Fibroblast of skin of left quadriceps (primary cell): ENCODE measurements at places on chromosomes 13 and 19.

DNA sequence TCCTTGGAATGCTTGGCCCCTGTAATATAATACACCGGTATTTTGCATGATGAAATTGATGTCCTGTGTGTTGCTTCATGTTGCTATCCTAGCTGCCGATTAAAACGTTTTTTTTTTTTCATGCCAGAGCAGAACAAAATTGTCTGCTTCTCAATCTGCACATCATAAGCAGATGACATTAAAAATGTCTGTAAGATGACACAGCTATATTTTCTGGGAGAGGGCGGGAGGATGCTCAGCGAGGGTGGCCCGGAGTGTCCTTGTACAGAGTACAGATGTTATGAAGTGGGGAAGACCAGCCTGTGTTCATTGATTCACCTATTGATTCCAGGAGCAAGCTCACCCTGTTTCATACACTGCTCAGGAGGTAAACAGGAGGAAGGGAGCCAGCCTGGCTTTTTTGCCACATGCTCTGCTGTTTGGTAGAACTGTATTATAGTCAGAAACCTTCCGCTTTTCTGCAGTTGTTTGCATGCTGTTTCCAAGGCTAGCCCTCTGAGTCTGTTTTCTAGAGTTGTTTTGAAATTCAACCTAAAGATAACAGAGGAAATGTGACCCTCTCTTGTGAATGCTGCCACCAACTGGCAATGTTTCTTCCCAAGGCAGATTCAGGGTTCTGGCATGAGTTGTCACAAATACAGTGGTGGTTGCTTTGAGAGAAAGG lies 4.7 kb upstream of the IRS2 start:
- DNase-seq, result no peak

GRCh38 chr13:70967564-70967963 lies 859.3 kb upstream of the KLHL1 start:
- DNase-seq, result no peak

DNA sequence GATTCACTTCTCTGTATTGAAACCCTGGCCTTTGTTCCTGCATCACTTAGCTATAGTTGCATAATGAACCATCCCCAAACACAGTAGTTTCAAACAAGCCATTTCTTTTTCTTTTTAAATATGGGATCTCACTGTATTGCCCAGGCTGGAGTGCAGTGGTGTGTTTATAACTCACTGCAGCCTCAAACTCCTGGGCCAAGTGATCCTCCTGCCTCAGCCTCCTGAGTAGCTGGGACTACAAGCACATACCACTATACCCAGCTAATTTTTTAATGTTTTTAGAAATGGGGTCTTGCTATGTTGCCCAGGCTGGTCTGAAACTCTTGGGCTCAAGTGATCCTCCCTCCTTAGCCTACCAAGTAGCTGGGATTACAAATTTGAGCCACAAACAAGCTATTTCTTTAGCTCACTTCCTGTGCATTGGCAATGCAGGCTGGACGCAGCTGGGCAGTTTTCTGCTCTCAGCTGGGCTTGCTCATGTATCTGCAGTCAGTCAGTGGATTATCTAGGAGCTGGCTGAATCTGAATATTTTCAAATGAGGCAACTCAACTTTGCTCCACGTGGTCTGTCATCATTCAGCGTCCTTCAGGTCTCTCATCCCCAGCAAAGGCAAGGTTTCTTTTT lies 49.5 kb upstream of the SIN3B start:
- no peak for DNase-seq

- no peak for DNase-seq
Measured at GRCh38 chr19:45674946-45675345, 6.9 kb downstream of the GIPR start.

GRCh38 chr13:51006067-51006845 lies 96.7 kb downstream of the RNASEH2B start:
- no peak for DNase-seq

DNA sequence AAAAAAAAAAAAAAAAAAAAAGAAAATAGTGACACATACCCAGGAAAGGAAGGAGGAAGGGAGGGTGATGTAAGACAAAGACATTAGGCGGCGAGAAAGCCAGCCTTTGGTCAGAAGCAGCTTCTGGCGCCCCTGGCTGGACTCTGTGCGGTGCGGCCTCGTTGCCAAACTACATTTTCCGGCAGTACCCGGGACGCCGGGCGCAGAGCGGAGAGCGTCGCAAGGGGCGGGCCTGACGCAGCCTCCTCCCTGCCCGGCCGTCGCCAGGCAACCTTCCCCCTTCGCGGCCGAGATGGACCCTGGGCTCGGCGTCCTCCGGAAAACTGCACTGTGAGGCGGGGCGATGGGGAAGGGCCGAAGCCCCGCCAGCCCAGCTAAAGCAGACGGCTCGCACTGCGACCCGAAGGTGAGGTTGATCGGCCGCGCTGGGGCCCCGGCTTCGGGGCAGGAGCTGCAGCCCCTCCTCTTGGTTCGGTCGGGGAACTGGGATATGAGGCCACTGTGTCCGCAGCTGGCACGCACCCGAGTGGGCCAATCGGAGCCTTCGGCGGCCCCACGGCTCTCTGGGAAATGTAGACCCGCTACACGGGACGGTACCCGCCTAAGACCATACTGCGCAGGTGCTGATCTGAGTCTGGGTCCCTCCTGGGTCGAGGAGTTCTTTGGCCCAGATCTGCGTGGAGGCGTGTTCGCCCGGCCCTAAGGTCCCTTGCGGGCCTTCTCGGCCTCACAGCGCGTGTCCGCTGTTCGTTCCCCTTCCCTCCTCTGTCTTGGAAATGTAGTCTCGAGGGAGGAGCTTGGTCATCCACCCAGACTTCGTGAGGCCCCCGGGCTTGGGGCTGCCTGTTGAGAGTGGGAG lies 2.3 kb upstream of the MZF1 start:
- peak; percentile 76 for DNase-seq

GRCh38 chr13:108121406-108121805 lies 93.9 kb downstream of the LIG4 start:
- DNase-seq, result no peak

- DNase-seq, result no peak
Measured at GRCh38 chr13:63910511-63910910, 2494.9 kb upstream of the PCDH20 start.

DNA sequence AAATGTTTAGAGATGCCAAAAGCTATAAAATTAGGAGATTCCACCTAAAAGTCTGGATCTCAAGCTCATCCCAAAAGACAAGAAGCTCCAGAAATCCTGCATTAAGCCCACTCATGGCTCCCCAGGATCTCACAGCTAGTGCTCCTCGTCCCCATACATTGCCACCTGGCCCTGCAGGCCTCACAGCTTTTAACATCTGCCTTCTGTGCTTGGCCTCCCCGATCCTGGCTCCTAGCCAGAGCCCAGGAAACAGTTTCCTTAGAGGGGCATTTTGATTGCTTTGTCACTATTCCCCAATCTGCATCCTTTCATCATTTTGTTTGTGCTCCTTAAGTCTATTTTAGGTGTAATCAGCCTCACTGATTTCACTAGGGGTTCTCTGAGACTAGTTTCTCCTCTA lies 14.5 kb upstream of the DCT start:
- DNase-seq, result no peak

DNA sequence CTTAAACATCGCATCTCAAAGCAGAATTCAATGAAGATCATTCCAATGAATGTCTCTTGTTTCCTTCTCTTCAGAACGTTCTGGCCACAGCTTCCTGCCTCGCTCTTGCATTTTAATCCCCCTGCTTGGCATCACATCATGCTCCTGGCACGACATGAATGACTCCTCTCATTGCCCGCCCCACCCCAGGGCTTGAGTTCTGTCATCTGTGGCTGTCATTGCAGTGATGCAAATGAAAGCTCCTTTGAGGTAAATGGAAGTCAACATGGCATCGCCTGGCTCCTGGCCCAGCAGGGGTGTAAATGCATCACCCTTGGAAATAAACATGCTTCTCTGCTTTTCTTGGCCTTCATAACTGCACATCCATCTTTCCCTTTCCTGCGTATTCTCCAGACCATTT lies 48.6 kb downstream of the SCEL start:
- no peak for DNase-seq

- DNase-seq, result no peak
Measured at GRCh38 chr13:21632196-21632595, 28.2 kb upstream of the MICU2 start.

DNA sequence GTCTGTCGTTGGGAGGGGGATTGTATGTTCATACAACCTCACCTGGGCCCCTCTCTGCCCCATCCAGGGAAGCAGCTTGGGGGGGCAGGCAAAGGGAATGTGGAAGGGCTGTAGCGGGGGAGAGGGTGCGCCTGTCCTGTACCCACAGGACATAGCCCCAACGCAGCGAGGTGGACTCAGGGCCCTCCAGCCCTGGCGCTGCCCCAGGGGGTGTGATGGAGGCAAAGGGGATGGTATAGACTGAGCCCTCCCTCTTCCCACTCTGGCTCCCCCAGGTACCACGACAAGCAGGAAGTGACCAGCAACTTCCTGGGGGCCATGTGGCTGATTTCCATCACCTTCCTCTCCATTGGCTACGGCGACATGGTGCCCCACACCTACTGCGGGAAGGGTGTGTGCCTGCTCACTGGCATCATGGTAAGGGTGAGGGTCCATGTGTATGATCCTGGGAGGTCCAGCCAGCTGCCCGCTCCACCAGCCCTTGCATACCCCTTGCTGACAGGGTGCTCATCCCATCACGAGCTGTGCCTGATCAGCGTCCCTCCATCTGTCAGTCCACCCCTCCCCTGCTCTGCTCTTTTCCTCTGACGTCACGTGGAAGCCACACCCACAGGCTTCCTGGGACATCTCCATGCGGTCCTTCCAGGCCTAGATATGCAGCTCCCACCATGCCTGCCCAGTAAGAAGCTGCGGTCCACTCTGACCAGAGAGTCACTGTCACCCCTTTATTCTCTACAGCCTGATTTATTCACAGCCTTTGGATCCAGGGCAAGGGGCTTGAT lies 18.3 kb downstream of the KCNN1 start:
- no peak for DNase-seq

- DNase-seq, result no peak
Measured at GRCh38 chr13:49112782-49113525, 107.2 kb upstream of the MLNR start.

GRCh38 chr13:73608157-73608516 lies 526.1 kb downstream of the KLF12 start:
- DNase-seq, result no peak

GRCh38 chr13:100269837-100270236 lies 180.9 kb downstream of the PCCA start:
- DNase-seq, result peak; percentile 12
